ENCODE measurements at places on chromosomes 11 and 22. TPM values are rescaled to one million over a fixed set of nuclear protein-coding genes. Genes with fewer than 3 reads are reported as not detected.

The ADORA2A gene
- total RNA-seq, result 1.8 TPM

The SAA1 gene
- total RNA-seq, result not detected

The IGLL5 gene
- total RNA-seq, result not detected

The FGF3 gene
- not detected for total RNA-seq

The GGTLC3 gene
- total RNA-seq, result not detected

The SYNGR1 gene
- total RNA-seq, result 4.7 TPM

The TMEM191B gene
- 0.97 TPM for total RNA-seq

The NECTIN1 gene
- total RNA-seq, result 1.5 TPM

The LRRN4CL gene
- total RNA-seq, result 0.23 TPM

The MS4A15 gene
- not detected for total RNA-seq

The B3GAT1 gene
- not detected for total RNA-seq

The SCN2B gene
- not detected for total RNA-seq

The KREMEN1 gene
- 3.4 TPM for total RNA-seq

The ABCG4 gene
- total RNA-seq, result 0.32 TPM

The IFITM10 gene
- total RNA-seq, result 1.5 TPM

The MEI1 gene
- 0.28 TPM for total RNA-seq

The SYT13 gene
- total RNA-seq, result not detected

The LRRC4C gene
- not detected for total RNA-seq

The PLEKHA7 gene
- 0.18 TPM for total RNA-seq

The SHISAL1 gene
- total RNA-seq, result 3.9 TPM

The ST13 gene
- 266 TPM for total RNA-seq

The PATE2 gene
- total RNA-seq, result not detected

The MS4A4A gene
- total RNA-seq, result not detected

The DKK3 gene
- 328 TPM for total RNA-seq

The OR2AT4 gene
- not detected for total RNA-seq

The GAL3ST3 gene
- total RNA-seq, result not detected

The PIH1D2 gene
- total RNA-seq, result 1.2 TPM

The ISX gene
- not detected for total RNA-seq

The ADM2 gene
- 6.5 TPM for total RNA-seq

The DDX6 gene
- total RNA-seq, result 125 TPM

The SLC22A8 gene
- total RNA-seq, result not detected

The MRGPRD gene
- total RNA-seq, result not detected

The KIRREL3 gene
- total RNA-seq, result 0.59 TPM

The SLC7A4 gene
- total RNA-seq, result not detected

The UBQLN3 gene
- not detected for total RNA-seq

The MYEOV gene
- total RNA-seq, result 2.9 TPM

The OR51B5 gene
- total RNA-seq, result 0.30 TPM

The FGF19 gene
- total RNA-seq, result not detected

The IGLL1 gene
- not detected for total RNA-seq

The TSSK2 gene
- not detected for total RNA-seq

The NXPE2 gene
- 0.09 TPM for total RNA-seq

The INCENP gene
- 21.5 TPM for total RNA-seq

The DRD2 gene
- total RNA-seq, result not detected
